ENCODE measurements at places on chromosomes 6 and 20.
A peak's percentile ranks its signal among the peaks of the same experiment; 100 is the strongest.

- DNase-seq, result peak; percentile 95
Observed at GRCh38 chr20:10488534-10488933, 53.4 kb downstream of the SLX4IP start.

GRCh38 chr6:116530436-116530835 lies 15.0 kb downstream of the TRAPPC3L start:
- no peak for DNase-seq

DNA sequence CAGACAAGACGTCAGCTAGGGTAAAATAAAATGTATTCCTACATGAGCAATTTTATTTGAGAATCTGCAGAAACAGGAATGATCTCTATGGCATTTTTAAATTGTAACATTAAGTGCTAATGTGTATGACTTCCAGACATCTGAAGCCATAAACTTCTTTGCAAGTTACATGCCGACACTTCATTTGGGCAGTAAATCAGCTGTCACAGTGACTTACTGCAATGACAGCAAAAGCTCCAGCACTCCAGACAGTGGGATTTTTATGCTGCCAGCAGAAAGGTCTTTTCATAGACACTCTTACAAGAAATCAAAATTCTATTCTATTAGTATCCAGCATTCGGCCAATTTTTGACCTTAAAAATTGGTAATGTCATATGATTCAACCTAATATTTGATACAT lies 156.3 kb upstream of the SNX9 start:
- DNase-seq, result no peak

DNA sequence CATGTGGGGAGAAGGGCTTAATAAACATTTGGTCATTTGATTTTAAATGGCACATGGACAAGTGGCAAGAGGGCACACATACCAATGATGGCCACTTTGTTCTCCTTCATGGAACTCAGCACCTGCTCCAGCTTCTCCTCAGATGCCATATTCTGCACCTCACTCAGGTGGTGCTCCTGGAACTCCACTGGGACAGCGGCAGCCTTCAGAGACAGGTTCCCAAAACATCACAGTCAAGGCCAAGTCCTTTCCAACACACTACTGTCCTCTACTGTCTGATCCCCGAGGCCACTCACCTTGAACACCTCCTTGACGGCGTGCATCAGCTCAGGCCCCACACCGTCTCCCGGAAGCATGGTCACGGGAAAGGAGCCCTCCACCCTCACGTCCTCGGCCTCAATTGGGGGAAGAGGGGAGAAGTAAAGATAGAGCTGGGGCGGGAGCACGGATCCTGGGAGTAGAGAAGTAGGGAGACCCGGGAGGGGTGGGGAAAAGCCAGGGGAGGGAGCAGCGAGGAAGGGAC lies 591 bp downstream of the IDH3B start:
- DNase-seq, result no peak

DNA sequence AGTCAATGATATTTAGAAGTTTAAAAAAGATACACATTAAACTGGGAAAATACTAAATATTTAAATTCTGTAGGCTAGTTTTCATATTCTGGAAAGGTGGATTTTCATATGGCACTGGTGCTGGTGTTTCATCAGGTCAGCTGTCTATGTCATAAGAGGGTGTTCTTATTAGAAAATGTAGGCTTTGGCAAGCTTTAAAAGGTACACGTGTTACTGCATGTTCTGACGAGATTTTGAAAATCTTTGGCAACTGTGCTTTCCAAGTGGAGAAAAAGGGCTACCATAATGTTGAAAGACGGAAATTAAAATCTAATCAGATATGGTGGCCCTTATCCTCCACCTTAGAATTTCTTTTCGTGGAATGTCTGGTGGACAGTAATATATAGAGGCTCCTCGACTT lies 30.0 kb downstream of the SLC22A3 start:
- DNase-seq, result no peak

DNA sequence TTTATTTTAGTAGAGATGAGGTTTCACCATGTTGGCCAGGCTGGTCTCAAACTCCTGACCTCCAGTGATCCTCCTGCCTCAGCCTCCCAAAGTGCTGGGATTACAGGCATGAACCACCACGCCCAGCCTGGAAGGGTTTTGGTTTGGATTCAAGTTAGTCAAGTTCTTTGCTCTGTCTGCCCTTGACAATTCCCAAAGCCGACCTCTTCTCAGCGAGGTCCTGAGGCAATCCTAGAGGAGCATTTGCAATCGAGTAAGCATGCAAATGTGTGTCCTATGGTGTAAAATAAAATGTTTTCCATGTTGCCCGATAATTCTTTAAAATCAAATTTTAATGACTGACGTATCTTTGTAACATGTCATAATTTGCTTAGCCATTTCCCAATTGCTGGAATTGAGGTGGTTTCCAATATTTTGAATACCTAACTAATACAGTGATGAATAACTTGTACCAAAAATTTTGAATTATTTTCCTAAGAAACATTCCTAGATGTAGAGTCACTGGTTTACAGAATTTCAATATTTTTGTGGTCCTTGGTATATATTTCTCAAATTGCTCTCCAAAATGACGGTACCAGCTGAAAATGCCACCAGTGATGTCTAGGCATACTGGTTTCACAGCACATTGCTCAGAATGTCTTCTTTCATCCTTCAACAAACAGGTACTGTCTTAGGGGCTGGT lies 38.7 kb downstream of the GTF2H5 start:
- DNase-seq, result no peak

All from suppressor macrophage (primary cell).